ENCODE measurements at places on chromosomes 7 and 10. TPM values are rescaled to one million over a fixed set of nuclear protein-coding genes. Genes with fewer than 3 reads are reported as not detected.

ITGA8 gene
- total RNA-seq, result not detected

- no peak for DNase-seq
These were observed 78.1 kb downstream of the FZD1 start for GRCh38 chr7:91342346-91342745.

- DNase-seq, result no peak
These were observed 72.9 kb upstream of the AMPH start for GRCh38 chr7:38704041-38704547.

DNA sequence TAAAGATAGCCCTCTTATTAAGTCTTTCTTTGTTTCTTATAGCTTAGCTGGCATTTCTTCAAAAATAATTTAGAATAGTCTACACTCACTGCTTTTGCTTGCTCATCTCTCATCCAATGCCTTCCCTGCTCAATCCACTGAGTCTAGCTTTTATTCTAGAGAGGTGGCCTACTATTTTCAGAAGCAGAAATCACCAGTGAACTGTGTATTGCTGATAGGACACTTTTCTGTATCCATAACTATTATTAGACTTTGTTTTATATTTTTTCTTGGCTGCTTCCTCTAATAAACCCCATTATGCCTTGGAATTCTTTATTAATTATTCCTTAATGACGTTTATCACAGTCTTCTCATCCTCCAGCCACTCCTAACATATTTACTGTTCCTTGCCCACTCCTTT is 206.8 kb downstream of the SEMA3A start:
- no peak for DNase-seq

GRCh38 chr7:4169455-4169854 is 512.6 kb upstream of the FOXK1 start:
- no peak for DNase-seq

DNA sequence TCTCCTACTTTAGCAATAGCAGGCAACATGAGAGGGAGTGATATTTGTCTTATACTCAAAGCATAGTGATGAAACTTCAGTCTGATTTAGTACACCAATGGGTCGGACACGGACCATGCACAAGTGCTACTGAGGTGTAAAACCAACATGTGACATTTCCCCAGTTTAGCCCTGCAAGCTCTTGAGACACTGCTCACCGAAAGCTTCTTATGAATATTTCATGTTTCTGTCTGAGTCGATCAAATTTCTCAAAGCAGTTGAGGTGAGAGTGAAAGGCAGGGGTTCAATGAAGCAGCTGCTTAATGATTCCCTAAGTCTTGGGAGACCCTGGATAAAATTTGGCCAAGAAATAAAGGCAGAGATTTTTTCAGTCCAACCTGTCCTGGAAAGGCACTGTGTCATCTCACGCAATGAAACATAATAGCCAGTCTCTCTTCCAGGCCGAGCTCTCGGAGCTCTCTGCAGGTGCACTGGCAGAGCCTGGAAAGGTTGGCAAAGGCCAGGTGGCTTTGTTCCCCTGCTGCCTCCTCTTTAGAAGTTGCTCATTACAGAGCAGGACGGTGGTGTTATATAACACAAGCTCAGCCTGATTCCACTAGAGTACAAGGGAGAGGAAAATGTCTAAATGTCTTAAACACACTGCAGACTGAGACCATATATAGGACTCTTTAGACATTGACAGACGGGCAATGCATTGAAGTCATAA is 33.9 kb upstream of the XPNPEP1 start:
- peak; percentile 86 for DNase-seq

PPRC1 gene
- 69.8 TPM for total RNA-seq

GRCh38 chr10:107450056-107450455 is 285.6 kb upstream of the SORCS1 start:
- DNase-seq, result no peak

DNA sequence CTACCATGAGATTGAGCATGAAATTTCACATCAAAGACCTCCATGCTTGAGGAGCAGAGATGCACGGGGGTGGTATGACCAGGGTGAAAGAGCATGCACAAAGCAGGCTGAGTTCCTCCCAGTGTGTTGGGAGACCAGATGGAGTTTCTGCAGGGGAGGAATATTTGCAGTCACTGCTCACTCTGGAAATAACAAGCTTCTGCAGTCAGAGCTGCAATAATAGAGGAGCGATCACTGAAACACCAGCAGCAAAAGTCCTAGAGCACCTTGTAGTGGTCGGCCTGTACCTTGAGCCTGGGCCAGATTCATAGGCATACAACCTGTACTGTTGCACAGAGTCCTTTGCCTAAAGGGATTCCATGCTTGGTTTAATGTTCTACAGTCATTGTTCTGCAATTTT is 184.5 kb upstream of the SP8 start:
- DNase-seq, result no peak

HECW1 gene
- 0.21 TPM for total RNA-seq

- DNase-seq, result no peak
These were observed 1.6 kb downstream of the ZRANB1 start for GRCh38 chr10:124943301-124944092.

DNA sequence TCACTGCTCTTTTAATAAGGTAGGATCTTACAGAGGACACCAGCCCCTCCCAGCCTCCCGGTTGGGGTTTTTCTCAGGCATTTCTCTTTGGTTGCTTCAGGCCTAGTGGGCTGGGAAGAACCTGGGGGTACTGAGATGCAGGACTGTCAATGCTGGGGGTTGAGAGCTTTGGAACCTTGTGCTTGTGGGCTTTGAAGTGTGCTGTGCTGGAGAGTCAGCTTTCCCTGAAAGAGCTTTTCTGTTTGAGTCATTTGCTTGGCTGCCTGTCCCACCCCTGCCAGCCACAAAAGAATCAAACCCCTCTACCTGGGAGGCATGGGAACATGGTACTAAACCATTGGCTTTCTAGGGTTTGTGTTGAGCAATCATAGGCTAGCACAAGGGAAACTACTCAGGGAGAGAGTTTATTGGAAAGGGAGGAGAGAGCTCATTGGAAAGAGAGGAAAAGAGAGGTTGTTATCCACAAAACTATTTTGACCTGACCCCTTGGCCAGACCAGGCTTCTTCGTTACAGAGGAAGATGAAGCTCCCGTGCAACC is 1.4 kb downstream of the SCD start:
- DNase-seq, result no peak

IFIT1B gene
- total RNA-seq, result not detected

GRCh38 chr7:108653526-108653925 is 83.9 kb downstream of the DNAJB9 start:
- no peak for DNase-seq

DNA sequence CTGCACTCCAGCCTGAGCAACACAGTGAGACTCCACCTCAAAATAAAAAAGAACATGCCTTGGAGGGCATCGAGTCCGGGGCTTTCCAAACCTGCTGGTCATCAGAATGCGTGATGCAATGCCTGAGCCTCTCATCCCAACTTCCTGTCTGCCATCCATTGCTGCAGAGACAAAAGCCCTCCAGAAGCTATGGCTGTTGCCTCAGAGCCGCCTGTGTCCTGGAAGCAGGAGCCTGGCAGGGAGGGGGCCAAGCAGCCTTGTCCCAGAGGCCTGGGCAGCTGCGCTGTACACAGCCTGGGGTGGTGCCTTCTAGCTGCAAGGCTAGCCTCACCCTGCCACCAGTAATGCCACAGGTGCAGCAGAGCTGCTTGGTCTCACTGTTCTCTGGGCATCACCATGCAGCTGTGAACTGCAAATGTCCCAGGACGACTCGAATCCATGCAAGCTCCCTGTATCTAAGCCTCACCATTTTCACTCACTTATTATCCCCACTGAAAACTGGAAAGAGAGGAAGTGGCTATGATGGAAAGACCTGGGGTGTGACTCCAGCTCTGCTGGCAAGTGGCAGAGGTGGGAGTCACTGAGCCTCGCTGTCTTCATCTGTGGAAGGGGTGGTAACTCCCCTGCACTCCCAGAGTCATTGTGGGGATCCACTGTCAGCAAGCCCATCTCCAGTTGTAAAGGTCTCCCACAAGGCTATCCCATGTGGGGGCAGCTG is 7.0 kb downstream of the ALOX5 start:
- no peak for DNase-seq

DNA sequence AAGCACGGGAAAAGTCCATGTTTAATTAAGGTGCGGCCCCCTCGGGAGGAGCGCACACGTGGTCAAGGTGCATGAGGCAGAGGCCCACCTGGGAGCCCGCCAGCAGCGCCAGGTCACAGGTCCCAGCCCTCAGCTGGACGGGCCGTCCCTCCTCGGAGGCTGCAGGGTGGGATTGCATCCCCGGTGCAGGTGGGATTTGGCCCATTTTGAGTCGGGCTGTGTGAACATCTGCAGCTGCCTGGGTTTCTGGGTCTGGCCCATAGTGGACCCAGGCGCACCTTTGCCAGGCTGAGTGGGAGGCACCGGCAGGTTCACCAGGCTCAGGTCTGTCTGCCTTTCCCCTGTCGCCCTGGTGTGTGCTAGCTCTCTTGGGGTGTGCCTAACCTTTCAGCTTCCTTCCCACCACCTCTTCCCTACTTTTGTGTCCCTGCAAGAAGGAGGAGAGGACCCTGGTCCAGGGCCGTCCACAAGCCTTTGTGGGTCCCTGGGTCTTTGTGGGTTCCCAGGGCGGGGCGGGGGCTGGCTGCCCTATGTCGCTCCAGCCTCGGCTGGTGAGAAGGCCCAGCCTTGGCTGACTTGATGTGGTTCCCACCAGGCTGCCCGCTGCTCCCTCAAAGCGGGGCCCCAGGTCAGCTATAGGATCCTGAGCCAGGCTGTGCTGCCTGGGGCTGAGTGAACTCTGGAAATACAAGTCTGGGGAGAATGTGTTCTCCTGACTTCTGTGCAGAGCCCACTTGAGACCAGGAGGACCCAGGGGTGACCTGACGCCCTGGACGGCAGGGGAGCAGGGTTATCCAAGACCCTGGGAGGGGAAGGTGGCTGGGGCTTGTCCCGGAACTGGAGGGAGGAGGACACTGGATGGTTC is 186.7 kb upstream of the SHH start:
- DNase-seq, result no peak

CSGALNACT2 gene
- total RNA-seq, result 8.4 TPM

- no peak for DNase-seq
These were observed 4.3 kb downstream of the ELFN1 start for GRCh38 chr7:1674161-1675035.

PPP1R17 gene
- not detected for total RNA-seq

- no peak for DNase-seq
These were observed 116.6 kb upstream of the CDK1 start for GRCh38 chr10:60661637-60662036.

DNA sequence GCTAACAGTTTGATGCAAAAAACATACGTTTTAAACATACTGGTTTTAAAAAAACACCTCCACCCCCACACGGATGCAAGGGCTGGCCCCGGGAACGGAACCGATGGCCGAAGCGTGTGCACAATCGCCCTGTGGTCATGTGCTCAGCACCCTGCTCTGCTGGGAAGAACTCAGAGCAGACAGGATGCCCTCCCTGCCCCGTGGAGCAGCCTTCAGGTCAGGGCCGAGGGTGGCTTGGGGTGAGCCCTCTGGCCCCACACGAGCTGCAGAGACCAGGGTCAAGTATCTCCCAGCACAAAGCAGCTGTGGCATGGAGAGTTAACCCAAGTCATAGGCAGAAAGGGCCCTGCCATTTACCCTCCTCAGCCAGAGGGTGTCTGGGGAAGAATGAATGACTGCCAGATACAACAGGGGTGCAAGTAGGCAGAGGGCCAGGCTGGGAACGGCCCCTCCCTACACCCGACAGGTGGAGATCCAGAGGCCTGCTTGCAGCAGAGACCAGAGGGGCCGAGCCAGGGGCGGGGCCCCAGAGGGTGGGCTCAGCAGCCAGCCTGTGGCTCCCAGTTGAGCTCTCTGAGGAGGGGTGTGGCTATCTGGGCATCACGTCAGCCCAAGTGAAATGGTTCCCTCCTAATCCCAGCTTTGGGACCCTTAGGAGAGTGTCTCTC is 56.8 kb downstream of the ZRANB1 start:
- DNase-seq, result no peak

DNA sequence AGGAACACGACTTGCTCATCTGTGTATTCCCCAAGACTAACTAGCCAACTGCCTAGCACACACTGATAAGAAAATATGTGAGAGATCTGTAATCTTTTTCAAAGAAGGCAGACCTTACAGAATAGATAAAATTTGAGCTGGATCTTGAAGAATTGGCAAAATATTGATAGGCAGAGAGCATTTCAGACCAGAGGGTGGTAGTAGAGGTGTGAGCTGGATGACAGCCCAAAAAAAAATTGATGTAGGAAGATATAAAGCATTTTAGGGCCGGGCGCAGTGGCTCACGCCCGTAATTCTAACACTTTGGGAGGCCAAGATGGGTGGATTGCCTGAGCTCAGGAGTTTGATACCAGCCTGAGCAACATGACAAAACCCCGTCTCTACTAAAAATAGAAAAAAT is 1.2 kb upstream of the ZNF746 start:
- no peak for DNase-seq

DNA sequence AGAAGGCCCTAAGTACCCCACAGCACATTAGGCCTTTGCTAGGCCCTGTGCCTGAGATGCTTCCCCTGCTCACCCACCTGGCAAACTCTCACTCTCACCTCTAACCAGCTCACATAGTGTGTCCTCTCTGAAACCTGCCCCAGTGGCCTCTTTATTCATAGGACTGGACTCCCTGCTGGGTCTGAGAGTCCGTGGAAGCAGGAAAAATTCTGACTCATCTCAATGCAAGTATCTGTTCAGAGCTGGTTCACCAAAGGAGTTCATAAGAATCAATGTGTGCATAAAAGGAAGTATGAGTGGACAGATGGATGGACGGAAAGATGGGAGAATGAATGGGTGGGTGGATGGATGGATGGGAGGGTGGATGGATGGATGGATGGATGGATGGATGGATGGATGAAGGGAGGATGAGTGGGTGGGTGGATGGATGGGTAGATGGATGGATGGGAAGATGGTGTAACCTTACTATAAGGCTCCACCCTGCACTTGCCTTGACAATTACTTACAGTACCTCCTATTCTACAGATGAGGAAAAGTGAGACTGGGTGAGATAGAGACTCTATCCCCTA is 111.2 kb upstream of the ZMIZ1 start:
- DNase-seq, result no peak

DNA sequence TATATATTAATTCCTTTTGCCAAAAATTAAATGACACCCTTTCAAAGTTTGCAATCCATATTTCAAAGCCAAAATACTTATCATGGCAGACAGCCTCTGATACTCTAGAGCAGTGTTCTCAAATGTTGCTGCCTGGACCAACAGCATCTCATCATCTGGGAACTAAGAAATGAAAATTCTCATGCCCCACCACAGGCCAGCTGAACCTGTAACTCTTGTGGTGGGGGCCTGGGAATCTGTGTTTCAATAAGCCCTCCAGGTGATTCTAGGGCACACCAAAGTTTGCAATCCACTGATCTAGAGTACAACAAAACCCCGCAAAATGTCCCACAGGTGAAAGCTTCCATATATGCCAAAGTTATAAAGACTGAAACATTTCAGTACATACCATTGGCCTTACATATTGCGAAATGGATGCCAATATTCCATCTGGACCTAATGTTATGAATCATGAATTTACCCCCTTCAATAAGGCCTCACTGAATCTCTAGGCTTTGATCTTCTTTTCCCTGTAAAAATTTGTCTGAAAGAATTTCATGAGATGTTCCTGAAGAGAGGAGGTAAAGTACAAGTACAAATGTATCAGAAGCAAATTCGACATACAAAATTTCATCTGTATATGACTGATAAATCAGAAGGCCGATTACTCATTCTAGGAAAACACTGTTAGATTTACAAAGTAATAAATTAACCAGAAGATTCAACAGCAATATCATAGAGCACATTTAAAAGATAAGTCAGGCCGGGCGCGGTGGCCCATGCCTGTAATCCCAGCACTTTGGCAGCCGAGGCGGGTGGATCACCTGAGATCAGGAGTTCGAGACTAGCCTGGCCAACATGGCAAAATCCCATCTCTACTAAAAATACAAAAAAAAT is 25.3 kb upstream of the EPC1 start:
- DNase-seq, result no peak

TMEM236 gene
- not detected for total RNA-seq

GRCh38 chr7:97219237-97219636 is 101.7 kb downstream of the SDHAF3 start:
- DNase-seq, result no peak

- DNase-seq, result no peak
These were observed 569 bp downstream of the ZNF316 start for GRCh38 chr7:6637544-6638229.
